Stimulated activated CD4-positive, alpha-beta T cell treated with anti-CD3 and anti-CD28 coated beads, Interleukin-1b, Interleukin-23, amount 100 ng/mL, for 4 hours (primary cell): ENCODE measurements at places on chromosomes 4 and X.

DNA sequence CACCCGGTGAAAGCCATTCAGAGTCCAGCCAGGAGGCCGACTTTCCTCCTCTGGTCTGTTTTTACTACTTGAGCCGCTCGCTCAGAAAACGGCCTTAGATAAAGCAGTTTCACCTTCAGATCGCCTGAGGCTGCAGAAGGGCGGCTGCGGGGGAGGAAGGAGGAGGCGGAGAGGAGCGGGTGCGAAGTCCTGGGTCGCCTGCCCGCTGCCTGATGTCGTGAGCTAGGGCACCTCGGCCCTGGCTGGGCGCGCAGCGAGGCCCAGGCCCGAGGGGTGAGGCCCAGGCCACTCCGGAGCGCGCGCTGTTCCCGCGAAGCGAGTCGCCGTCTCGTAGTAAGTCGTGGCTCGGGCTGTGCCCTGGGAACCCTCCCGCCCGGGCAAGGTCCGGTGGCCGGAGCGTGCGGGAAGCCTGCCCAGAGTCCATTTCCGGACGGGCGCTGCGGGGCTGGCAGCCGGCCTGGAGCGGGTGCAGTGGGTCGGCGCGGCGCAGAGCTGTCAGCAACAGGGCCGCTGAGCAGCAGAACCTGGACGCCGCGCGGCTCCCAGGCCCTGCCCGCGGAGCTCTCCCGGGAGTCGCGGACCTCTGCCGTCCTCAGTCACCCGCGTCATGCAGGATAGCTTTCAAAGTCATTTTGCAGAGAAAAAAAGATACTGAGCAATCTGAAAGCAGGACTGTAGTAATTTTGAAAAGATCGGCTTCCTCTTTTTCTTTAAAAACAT is 18.6 kb downstream of the TRIM2 start:
- DNase-seq, result no peak

DNA sequence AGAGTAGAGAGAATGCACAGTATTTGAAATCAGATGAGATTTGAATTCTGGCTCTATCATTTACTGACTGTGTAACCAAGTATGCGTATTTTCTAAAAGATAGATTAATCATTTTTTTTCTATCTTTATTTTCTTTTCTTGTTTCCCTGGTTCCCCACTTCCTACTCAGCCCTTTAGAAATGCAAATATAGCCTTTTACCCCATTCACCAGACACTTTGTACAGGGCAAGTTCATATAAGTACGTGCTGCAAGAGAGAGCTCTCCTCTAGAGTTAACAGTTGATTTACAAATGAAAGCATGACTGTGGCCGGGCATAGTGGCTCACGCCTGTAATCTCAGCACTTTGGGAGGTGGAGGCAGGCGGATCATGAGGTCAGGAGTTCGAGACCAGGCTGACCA is 17.8 kb upstream of the TDO2 start:
- no peak for DNase-seq

DNA sequence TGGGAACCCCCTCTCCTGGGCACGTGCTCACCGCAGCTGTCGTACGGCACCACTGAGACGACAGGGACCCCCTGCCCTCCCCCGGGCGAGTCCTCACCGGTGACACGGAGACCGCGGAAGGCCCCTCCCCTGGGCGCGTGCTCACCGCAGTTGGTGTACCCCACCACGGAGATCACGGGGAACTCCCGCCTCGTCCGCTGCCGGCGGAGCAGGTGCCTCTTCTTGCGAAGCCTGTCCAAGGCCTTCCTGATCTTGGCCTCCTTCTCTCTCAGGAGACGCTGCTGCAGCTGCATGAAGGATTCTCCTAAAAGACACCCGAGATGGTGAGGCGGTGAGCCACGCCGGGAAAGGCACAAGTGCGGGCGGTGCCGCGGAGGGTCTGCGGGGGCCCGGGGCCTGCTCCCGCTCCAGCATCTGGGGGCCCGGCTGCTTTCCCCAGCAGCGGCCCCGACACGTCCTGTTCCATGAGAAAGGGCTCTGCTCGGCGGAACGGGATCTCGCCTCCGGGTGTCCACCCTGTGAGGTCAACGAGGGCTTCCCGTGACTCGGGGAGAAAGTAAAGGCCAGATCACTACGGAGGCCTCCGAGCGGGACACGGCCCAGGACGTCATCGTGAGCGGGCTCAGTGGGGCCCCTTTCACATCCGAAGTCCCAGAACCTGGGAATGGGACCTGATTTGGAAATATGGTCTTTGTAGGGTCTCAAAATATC is 5.8 kb downstream of the GTPBP6 start:
- DNase-seq, result no peak

GRCh38 chr4:102554482-102554881 is 53.3 kb downstream of the NFKB1 start:
- DNase-seq, result no peak

GRCh38 chrX:40088803-40089540 is 8.8 kb downstream of the BCOR start:
- DNase-seq, result no peak

GRCh38 chr4:121800638-121800960 is 524 bp upstream of the EXOSC9 start:
- no peak for DNase-seq

- no peak for DNase-seq
These were observed 180.7 kb upstream of the IL15 start for GRCh38 chr4:141455651-141456050.

- DNase-seq, result no peak
These were observed 125.1 kb upstream of the FRG1 start for GRCh38 chr4:189815404-189816192.

GRCh38 chr4:120406960-120407359 is 340.3 kb upstream of the MAD2L1 start:
- DNase-seq, result no peak

GRCh38 chr4:71992571-71993312 is 39.1 kb upstream of the NPFFR2 start:
- DNase-seq, result no peak

DNA sequence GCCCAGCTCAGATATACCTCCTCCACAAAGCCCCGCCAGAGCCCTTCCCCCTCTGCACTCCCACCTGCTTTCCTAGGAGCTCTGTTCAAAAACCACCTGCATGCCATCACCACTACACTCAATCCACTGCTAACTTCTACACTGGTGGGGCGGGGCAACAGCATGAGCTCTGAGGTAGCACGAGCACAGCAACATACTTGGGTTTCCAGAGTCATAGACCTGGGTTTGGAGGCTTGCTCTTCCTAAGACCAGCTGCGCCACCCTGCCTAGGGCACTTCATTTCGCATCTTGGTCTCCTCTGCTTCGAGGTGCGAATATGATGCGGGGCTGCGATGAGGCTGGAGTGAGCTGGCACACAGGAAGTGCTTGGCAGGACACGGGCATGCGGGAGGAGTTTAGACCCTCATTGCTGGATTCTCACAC is 3.6 kb downstream of the SASH3 start:
- DNase-seq, result no peak

DNA sequence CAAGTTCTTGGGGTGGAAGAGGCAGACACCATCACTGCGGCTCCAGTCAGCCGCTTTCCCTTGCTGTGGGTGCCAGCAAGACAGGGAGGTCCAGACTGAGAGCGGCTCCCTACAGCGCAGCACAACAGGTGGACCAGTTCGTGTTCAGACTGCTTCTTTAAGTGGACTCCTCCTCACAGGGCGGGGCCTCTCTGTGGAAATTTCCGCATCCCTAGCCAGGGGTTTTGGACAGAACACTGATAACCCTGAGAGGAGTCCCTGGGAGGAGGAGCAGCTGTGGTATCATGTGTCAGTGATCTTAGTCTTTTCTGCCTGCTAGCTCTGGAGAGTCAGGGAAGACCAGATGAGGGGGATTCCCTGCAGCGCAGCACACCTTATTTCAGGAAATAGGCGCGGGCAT is 48.5 kb downstream of the MAGEC2 start:
- DNase-seq, result no peak

DNA sequence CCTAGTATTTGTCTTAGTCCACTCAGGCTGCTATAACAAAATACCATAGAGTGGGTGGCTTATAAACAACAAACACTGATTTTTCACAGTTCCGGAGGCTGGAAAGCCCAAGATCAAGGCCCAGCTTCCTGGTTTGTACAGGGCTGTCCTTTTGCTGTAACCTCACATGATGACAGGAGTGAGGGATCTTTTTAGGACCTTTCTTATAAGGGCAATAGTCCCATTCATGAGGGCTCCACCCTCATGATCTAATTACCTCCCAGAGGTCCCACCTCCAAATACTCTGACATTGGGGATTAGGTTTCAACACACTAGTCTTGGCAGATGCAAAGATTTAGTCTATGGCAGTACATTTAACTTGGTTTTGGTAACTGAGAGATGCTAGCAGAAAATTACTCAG is 20.9 kb downstream of the GPAT3 start:
- no peak for DNase-seq

- no peak for DNase-seq
These were observed 73.3 kb downstream of the TMEM131L start for GRCh38 chr4:153539422-153539821.

DNA sequence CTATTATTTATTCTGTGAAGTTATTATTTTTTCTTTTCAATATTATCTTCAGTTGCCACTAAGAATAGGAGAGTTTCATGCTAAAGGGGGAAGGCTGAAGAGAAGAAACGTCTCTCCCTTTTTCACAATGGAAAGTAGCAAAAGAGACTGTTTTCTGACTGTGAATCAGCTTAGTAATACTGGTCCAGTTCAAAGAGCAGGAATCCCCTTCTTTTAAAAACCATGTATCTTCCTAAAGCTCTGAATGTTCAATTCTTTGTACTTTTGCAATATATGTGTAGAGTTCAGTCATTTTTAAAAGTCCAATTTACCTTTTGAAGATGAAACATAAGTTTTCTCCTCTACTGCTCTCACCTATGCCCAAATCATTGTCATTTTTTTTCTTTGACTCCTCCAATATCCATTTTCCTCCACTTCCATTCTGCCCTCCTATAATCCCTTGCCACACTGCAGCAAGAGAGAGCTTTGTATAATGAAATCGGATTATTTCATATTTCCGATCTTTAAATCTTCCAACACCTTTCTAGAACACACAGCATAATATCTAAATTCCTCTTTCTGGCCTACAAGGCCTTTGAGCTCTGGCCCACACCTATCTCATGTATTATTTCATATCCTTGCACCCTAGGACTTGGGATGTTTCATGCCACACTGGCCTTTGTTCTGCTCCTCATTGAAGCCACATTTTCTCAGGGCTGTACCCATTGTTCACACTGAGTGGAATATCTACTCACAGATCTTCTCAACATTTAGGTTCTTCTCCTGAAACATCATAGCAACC is 195.3 kb downstream of the CAMK2D start:
- DNase-seq, result no peak

- DNase-seq, result no peak
These were observed 7.2 kb downstream of the PPM1K start for GRCh38 chr4:88276952-88277710.

DNA sequence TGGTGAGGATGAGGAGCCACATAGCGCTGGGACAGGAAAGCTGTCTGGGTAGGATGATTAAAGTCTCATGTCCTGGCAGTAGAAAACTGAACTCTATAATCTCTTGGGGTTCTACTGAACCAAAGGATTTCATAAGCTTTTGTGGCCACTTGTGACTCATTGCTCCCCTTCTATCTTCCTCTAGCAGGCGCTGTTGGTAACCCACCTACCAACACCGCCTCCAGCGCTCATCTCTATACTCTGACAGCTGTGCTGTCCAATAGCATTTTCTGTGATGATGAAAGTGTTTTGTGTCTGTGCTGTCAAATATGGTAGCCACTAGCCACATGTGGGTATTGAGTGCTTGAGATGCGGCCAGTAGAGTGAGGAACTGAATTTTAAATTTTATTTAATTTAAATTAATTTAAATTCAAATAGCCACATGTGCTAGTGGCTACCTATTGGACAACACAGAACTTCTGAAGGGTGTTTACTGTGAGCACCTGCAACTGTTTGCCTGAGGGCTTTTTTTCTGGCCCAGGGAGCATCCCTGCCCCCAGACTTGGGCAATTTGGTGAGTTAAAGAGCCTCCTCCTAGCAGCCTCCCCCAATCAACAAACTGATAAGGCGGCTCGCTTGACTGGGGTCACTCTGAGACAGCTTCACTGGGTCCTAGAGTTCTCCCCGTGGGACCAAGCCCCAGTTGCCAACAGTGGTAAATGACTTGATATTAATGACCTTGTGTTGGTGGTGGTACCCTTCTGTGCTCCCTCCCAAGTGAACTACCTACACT is 169.2 kb upstream of the ATP6AP2 start:
- DNase-seq, result no peak

DNA sequence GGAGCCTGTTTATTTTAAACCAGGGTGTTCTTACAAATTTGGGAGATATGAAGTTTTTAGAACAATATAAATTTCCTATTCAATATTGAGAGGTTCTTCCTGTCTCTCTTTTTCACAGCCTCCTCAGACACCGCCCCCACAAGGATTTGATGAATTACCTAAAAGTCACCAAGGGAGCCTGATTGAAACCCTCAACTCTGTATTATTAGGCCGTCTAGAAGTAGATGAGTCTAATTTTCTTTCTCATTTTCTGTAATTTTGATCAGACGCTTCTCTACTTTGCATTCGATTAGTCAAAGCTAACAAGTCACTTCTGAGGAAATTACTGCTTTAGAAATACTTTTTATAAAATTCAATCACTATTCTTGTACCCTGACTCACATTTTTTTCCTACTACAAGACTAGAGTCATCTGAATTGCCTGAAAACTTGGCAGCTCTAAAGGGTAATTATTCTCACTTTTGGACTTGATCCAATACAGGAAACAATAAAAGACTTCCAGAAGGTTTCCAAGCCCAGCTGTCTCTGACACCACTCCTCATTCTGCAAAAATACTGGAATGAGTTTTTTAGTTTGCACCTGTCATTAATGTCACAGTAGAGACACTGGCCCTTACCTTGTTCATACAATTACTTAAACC is 111.2 kb downstream of the ELOVL6 start:
- no peak for DNase-seq

DNA sequence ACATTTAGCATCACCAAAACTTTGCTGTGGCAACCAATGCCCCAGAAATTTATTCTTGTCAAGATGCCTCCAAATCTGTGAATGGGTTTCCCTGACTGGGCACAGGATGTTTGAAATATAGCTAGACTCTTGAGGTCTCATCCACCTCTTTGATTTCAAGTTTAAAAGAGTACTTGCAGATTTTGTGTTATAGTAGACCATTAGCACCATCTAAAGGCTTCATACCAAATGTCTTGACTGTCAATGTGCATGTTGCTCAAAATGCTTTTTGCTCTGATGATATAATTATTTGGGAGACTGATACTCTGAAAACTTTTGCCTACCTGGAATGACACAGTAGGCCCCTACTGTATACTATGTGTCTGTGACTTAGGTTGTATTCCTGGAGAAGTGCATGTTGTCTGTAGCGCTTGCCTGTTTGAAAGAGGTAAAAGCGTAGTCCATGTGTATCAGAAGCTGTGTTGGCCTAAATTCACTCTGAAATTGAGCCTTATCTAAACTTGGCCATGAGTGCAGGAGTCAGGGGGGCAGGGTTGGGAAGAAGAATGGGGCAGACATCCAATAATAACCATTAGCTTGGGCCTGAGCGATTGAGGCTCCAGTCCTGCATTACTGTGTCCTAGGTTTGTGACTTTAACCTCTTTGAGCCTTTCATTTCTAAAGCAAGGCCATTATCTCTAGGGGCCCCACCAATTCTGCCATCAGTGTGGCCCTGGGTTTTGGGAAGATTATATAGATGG is 33.8 kb downstream of the NDP start:
- DNase-seq, result no peak
